ENCODE measurements at places on chromosomes 6 and 20.

DNA sequence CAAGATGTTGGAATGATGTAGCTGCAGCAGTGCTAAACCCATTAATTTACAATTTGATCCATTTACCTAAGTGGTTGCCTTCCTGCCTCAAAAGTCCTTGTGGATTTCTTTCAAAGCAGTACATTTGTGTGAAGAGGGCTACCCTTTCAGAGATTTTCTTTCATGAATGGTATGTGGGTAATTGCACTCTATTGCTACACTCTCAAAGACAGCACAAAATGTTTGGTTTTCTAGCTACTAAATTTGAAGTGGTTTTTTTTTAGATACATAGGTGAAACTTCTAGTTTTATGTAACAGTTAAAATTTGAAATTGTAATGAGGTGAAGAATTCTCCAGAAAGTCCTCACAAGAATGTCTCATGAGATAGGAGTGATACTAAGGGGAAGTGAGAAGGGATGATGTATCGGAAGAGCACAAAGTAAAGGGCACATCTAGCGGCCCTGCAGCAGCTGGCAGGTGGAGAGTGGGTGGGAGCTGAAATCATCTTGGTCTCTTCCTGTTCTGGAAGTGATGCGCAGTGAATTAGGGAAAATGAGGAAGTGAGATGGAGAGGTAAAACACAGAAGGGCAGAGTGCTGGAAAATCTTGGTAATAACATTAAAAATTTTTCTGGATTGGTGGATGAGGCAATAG, 236.8 kb upstream of the MAN1A1 start:
- DNase-seq = no peak

DNA sequence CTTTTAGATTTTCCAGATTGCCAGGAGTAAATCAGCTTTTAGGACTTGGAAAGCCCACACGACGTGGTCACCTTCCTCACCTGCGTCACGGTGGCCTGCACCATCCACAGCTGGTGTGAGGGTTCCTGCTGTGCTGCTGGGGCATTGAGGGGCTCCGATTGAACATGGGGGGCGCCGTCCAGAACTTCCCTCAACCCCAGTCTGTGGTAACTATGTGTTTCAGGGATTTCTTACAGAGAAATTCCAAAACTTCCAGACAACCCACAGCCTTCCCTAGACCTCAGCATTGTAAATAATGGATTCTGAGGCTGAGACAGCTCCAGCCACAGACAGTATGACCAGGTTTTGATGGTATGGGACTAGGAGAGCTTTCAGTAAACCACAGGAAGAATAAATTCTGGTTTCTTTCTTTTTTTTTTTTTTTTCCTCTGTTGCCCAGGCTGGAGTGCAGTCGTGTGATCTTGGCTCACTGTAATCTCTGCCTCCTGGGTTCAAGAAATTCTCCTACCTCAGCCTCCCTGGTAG, 46.7 kb upstream of the IRF4 start:
- no peak for DNase-seq

DNA sequence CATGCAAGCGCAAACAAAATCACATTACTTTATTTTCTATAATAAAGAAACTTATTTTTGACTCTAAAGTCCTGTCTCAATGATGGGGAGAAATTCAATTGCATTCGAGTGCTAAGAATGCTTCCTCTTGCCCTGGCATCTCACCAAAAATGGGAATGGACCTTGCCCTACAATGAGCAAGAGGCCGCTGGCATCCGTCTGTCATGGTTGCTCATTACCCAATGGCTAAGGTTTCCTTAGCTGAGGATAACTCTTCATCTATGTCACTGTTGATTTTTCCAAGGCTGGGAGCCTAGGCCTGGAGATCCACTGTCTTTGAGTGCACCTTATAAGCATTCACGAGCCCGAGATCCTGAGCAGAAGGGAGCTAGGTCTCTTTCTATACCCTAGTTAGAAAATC, 471.3 kb upstream of the NRSN1 start:
- no peak for DNase-seq

- DNase-seq = no peak
Measured at GRCh38 chr6:15089569-15090144, 156.2 kb upstream of the JARID2 start.

DNA sequence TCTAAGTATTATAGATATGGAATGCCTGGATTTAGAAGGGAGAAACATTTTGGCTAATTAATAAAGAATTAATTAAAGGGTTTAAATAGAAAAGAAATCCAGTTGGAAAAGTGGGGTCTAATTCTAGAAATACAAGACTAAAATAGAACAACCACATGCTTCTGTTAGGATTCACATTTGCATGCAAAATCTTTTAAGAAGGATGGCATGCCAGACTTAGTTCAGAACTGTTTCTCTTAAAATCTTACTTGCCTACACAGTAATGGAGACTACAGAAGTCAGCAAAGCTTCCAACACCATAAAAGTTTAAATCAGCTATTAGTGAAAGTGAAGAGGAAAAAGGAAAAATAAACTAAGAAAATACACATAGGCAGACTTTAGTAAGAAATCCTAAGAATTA, 32.7 kb upstream of the KATNA1 start:
- no peak for DNase-seq

DNA sequence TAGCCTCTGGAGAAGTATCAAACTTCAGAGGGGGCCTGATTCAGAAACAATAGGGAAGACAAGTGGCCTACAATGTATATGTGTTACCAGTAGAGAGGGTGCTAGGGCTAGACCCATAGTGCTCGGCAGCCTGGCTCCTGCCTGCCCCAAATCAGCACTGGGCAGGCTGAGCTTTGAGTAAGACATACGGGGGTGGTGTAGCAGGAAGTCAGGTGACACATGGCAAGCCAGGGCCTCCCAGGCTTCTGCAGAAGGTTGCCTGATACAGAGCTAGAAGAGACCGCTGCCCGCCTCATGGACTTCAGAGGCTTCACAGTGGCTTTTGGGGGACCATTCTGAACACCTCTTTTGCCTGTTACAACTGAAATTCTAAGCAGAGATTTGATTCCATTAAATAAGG, 43.4 kb downstream of the RALY start:
- DNase-seq = no peak

GRCh38 chr20:13800728-13801134, 15.9 kb downstream of the NDUFAF5 start:
- DNase-seq = no peak

- peak; percentile 87 for DNase-seq
Measured at GRCh38 chr6:16694781-16695578, 66.3 kb downstream of the ATXN1 start.

GRCh38 chr6:169923468-169924464, 172.3 kb downstream of the ERMARD start:
- no peak for DNase-seq

GRCh38 chr6:148175550-148176188, 167.0 kb upstream of the SASH1 start:
- no peak for DNase-seq

DNA sequence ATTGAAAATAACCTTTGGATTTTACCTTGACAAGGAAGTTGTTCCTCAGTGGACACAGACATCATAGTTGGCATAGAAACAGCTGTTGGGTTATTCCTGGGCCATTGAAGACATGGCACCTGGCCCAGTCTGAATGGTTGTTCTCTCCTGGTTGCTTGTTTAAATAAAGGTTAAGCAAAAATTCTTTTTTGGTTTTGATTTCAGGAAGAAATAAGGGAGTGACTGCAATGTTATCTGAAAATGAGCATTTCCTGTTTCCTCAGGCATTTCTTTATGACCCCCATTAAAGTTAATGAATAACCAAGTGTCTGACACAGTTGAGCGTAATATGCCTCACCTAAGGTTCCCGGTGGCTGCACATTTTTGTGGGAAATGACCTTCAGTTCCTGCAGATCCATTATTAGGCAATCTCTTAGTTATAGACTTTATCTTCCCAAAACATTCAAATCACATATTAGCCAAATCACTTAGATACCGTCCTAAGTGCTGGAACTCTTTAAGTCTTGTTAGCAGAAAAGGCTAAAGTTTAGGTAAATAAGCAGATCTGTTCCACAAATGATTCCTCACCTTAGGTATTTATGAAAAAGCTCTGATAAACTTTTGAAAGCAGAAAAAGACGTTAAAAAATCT, 648.7 kb upstream of the FLRT3 start:
- no peak for DNase-seq

DNA sequence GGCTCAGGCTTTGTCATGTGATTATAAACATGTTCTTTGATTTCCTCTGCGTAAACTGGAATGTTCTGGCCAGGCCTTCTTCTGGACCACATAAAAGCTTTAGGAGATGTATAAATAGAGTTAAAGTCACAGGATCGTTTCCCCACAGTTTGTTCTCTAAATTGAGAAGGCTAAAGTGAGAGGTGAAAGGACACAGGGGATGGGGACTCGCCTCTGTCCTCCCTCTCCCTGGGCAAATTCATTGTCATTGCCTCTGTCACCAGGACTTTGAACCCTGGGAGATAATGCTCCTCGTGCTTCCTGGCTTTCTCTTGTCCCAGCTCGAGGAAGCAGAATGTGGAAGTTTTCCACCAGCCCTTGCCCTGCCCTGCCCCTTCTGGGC, 20.3 kb upstream of the ZFAND3 start:
- DNase-seq = no peak

GRCh38 chr6:7183707-7184106, 75.9 kb downstream of the RREB1 start:
- no peak for DNase-seq

DNA sequence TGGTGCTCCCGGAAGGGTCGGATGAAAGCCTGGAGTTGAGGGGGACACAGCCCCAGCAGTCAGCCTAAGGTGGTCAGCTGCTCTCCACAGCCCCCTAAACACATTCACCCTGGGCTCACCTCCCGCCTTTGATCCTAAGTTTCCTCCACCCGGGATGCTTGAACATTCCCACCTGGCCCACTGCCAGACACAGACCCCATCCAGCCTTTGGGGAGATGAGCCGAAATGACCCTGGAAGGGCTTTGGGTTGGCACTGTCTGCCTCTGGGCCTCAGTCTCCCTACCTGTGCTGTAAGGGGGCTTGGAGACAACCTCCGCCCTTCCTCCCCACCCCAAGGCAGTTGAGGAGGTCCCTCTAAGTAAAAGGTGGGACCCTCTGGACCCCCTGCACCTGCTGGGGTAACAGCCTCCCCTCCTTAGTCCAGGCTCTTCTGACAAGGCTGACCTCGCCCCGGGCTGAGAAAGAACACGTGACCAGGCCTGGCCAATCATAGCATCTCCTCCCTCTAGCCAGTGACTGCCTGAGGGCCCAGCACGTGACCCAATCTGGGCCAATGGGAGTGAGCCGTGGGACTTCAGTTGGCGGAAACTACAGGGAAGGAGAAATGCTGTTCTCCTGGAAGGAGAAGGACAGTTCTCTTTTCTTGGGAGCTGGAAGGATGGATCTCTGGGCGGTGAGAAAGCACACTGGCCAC, 16.9 kb upstream of the UBE2V1 start:
- no peak for DNase-seq

- no peak for DNase-seq
Measured at GRCh38 chr6:24836109-24836508, 37.4 kb upstream of the ARMH2 start.

All from T-helper 2 cell (primary cell).